ENCODE measurements at places on chromosomes 12 and 14. TPM values are rescaled to one million over a fixed set of nuclear protein-coding genes. Genes with fewer than 3 reads are reported as not detected.

KRT5 gene
- 0.62 TPM for total RNA-seq

CCDC198 gene
- 2.1 TPM for total RNA-seq

AKAP3 gene
- 0.08 TPM for total RNA-seq

MUCL1 gene
- total RNA-seq: not detected

ACVRL1 gene
- 0.18 TPM for total RNA-seq

PYGL gene
- 177 TPM for total RNA-seq

ART4 gene
- not detected for total RNA-seq

SLC16A7 gene
- total RNA-seq: 0.10 TPM

KCNMB4 gene
- 0.35 TPM for total RNA-seq

TAS2R7 gene
- not detected for total RNA-seq

SLC8B1 gene
- total RNA-seq: 6.9 TPM

AICDA gene
- total RNA-seq: 0.17 TPM

TMEM30B gene
- 0.25 TPM for total RNA-seq

ANG gene
- 12.2 TPM for total RNA-seq

FAM186B gene
- total RNA-seq: 0.11 TPM

FITM1 gene
- total RNA-seq: not detected

SLC25A21 gene
- 0.98 TPM for total RNA-seq

TSHR gene
- total RNA-seq: not detected

RECQL gene
- total RNA-seq: 51.4 TPM

GPX2 gene
- total RNA-seq: 236 TPM

CEBPE gene
- not detected for total RNA-seq

IL31 gene
- not detected for total RNA-seq

TSPAN19 gene
- total RNA-seq: not detected

SLC7A8 gene
- total RNA-seq: 1.9 TPM
